ENCODE measurements at places on chromosomes 12 and 14.

GRCh38 chr14:93056840-93057585 is 58.7 kb downstream of the ITPK1 start:
- no peak for DNase-seq

GRCh38 chr12:13101821-13102375 is 1.6 kb downstream of the GSG1 start:
- DNase-seq, result no peak

- no peak for DNase-seq
These were observed 47.4 kb downstream of the SLC35F4 start for GRCh38 chr14:57818511-57818910.

GRCh38 chr12:2364631-2365051 is 311.9 kb downstream of the CACNA1C start:
- DNase-seq, result no peak

GRCh38 chr12:110543252-110543959 is 39.7 kb downstream of the PPTC7 start:
- DNase-seq, result no peak

GRCh38 chr14:35708062-35708461 is 101.0 kb downstream of the RALGAPA1 start:
- no peak for DNase-seq

DNA sequence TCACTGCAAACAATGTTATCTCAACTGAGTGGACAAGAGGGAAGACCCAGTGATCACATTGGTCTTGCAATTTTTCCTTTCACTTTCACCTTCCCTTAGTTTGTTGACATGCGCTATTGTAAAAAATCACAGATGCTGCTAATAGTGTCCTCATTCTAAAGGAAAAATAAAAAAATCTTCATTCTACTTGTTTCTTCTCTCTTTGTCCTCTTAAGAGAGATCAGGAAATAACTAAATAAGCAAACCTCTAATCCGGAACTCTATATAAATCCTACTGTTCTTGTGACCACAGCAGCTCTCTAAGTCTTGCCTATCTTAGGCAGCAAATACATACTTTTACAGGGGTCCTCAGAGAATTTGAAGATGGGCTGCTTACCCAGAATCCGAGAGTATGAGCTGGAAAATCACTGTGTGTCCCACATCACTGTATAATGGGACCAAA is 257.7 kb downstream of the NAV3 start:
- DNase-seq, result no peak

DNA sequence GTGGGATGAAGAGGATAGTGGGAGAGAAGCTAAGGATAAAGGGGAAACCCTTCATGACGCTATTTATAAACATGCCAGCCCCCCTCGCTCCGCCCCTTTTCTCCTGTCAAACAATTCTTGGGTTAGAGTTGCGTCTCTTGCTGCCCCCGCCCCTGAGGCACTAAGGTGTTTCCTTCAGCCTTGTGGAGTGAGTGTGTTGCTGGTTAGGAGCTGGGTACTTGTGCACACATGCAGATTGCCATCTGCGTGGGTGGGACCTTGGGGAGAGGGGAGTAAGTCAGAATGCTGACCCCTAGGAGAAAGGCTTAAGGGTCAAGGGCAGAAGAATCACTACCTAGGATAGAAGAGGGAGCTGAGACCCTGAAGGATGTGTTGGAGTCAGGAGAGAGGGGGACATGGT is 5.4 kb downstream of the FOXJ2 start:
- DNase-seq, result no peak

GRCh38 chr12:112595410-112595809 is 176.7 kb downstream of the PTPN11 start:
- DNase-seq, result no peak

DNA sequence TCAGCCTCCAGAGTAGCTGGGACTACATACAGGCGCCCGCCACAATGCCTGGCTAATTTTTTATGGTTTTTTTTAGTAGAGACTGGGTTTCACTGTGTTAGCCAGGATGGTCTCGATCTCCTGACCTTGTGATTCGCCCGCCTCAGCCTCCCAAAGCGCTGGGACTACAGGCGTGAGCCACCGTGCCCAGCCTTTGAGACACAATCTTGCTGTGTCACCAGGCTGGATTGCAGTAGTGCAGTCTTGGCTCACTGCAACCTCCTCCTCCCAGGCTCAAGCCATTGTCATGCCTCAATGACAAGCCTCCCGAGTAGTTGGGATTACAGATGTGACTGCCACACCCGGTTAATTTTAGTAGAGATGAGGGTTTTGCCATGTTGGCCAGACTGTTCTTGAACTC is 21.3 kb upstream of the STRN3 start:
- no peak for DNase-seq

GRCh38 chr14:40955131-40955505 is 651.6 kb upstream of the LRFN5 start:
- no peak for DNase-seq

- DNase-seq, result no peak
These were observed 40.8 kb downstream of the CCDC88C start for GRCh38 chr14:91376547-91377477.

GRCh38 chr12:18863769-18864500 is 126.0 kb downstream of the CAPZA3 start:
- no peak for DNase-seq

Measured in stimulated activated CD4-positive, alpha-beta T cell treated with anti-CD3 and anti-CD28 coated beads, Interleukin-12 subunit alpha, Interleukin-12 subunit beta, amount 100 ng/mL, for 24 hours (primary cell).